ENCODE measurements at places on chromosomes 11 and 22. TPM values are rescaled to one million over a fixed set of nuclear protein-coding genes. Genes with fewer than 3 reads are reported as not detected.

Gene DDTL
- 3.5 TPM for total RNA-seq

Gene PIWIL4
- total RNA-seq, result 1.7 TPM

Gene TRIM44
- total RNA-seq, result 44.2 TPM

DNA sequence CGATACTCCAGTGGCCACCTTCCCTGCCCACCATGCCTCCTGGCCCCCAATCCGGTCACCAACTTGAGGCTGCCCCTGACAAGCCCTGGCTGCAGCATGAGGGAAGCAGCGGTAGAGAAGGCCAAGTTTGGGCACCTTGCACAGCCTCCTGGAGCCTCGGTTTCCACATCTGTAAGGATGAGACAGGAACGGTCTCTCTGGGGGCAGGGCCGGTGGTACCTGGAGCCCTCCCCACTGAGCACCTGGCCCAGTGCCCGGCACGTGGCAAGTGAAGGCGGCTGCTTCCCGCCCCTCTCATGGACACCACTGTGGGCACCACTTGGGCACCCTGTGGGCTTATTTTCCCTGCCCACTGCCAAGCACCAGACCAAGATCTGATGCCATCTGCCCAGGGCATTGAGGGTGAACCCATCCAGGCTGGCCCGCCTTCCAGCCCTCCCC, 77.8 kb downstream of the CDKN1C start:
- DNase-seq, result no peak

- DNase-seq, result no peak
These were observed 41.3 kb upstream of the CXCR5 start for GRCh38 chr11:118842369-118842768.
